ENCODE measurements at places on chromosomes 4 and X.
A peak's percentile ranks its signal among the peaks of the same experiment; 100 is the strongest.

DNA sequence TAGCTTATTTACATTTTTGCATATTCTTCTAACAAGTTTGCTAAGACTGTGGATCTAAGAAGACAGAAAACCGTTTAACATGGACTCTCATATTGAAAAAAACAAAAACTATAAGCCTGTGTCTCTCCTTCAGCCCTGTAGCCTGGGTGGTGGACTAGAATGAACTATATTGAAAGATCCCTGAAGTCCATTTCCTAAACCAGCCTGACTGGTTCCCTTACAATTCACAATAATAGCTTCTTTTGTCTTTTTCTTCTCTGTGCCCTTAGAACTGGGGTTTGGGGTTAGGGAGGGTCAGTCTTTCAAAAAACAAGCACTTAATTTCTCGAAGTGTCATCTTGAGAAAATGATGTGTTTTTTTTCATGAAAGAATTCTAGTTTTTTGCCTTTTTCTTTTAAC, 59.0 kb downstream of the GSTCD start:
- no peak for DNase-seq

DNA sequence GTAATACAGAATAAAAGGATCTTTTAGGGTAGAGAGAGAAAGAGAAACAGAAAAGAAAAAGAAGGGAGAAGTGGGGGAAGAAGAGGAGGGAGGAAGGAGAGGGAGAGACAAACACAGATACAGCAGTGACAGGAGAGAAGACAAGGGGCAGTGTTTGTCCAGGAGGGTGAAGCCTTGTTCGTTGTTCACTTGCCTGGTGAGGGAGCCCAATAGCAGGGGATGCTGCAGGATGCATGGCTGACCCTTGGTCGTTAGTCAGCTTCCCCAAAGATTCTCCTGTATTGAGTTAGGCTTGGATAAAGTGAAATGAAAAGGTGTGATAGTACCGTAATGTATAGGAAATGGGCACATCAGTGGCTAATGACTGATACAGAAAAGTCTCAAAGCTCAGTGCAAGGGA, 403.7 kb downstream of the IL15 start:
- DNase-seq = peak; percentile 20

GRCh38 chr4:150055467-150055866, 22.8 kb upstream of the DCLK2 start:
- DNase-seq = no peak

DNA sequence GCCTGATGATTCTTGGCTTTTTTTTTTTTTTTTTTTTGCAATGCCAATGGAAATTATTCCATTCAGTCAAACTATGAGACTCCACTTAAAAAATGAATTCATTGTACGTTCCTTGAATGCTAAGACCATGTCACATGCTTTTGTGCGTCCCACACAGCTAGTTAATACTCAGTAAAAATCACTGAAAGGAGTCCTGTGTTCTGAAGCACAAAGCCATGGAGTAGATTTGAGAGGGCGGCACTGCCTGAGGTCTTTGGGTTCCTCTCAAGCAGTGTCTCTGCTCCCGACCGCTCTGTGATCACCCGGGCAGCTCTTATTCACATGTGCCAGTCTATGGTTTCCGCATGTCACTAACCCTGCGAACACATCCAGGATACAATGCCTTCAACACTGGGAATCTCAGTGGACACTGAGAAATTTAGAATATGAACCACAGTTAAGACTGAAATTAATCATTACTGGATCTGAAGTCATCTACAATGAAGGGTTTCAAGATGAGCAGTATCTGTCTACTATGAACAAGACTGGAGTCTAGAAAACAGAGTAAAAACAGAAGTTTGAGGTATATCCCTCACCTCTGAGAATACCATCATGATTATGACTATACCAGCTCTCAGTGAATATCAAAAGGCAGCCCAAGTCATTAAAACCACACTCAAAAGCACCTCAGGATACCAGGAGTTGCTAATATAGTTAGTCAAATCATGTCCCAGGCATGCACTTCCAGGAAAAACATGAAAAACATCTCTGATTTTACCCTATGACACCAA, 193.0 kb downstream of the MGST2 start:
- DNase-seq = no peak

- DNase-seq = peak; percentile 19
These were observed 1.2 kb downstream of the BCORL1 start for GRCh38 chrX:129983575-129984110.

DNA sequence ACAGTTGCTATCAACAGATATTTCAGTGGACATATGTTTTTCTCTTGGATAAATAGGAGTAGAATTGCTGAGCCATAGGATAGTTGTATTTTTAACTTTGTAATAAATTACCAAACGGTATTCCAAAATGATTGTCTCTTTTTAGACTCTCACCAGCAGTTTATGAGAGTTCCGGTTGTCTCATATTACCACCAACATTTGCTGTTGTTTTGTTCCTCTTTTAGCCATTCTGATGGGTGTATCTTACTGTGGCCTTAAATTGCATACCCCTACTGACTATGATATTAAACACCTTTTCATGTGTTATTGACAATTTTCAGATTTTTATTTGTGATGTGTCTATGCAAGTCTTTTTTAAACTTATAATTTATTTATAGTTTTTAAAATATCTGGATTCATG, 39.7 kb downstream of the SNX25 start:
- no peak for DNase-seq
